ENCODE measurements at places on chromosomes 2 and 18.

DNA sequence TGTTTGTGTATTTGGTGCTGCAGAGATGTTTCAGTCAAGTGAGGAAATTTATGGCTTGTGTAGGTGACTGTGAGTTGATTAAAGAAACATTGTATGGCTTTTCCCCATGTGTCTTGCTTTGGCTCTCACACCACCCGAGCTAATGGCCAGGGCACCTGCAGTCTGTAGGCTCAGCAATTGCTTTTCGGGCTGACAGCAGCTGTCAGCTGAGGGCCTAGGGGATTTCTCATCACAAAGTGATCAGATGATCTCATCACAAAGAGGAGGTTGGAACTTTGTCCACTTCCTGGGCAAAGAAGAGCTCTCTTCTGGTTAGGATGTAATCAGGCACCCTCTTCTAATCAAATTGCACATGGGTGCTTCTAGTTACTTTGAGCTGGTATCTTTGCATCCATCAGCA lies 632.2 kb downstream of the SLC4A3 start:
- DNase-seq = no peak

DNA sequence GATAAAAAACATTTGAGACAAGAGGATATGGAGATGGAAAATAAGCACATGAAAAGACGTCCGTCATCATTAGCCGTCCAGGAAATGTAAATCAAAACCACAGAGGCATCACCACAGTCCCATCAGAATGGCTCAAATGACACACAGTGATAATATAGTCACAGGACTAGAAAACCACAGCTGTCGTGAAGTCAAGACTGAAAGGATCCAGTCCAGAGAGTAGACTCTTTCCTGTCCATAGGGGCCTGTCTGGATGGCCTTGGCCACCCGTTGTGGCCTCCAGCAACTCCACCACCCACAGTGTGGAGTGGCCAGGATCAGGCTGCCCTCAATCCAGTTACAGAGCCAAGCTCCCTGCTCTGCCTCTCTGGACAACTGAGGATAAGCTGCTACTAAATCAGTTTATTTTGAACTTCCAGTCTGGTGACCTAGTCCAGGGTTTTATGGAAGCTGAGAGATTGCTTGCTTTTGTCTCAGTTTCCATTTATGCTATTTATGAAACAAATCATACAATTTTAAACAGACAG lies 60.4 kb downstream of the RHOB start:
- DNase-seq = no peak

GRCh38 chr2:25867396-25868003 lies 10.8 kb downstream of the ASXL2 start:
- no peak for DNase-seq

DNA sequence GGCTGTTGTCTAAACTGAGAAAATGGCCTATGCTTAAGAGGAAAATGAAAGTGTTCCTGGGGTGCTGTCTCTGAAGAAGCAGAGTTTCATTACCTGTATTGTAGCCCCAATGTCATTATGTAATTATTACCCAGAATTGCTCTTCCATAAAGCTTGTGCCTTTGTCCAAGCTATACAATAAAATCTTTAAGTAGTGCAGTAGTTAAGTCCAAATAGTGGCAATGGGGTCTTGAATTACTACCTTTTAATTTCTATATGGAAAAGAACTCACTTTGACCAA lies 13.8 kb upstream of the ALLC start:
- no peak for DNase-seq

DNA sequence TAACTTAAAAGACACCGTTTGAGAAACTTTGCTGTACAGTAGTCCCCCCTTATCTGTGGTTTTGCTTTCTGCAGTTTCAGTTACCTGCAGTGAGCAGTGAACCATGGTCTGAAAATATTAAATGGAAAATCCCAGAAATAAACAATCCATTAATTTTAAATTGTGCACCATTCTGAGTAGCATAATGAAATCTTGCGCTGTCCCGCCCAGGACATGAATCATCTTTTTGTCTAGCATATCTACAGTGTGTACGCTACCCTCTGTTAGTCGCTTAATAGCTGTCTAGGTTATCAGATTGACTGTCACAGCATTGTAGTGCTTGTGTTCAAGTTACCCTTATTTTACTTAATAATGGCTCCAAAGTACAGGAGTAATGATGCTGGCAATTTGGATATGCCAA lies 6.1 kb downstream of the ARPC2 start:
- no peak for DNase-seq

- DNase-seq = no peak
Measured at GRCh38 chr18:13220361-13220991, 1.9 kb downstream of the LDLRAD4 start.

GRCh38 chr2:188492751-188493150 lies 201.1 kb downstream of the GULP1 start:
- DNase-seq = no peak

- no peak for DNase-seq
Measured at GRCh38 chr18:61817086-61817485, 75.7 kb downstream of the RNF152 start.

- no peak for DNase-seq
Measured at GRCh38 chr2:149161481-149162225, 123.2 kb downstream of the LYPD6B start.

GRCh38 chr18:78991446-78991845 lies 11.8 kb downstream of the SALL3 start:
- DNase-seq = no peak
